Activated CD4-positive, alpha-beta T cell treated with anti-CD3 and anti-CD28 coated beads, Interleukin-2, amount 10 ng/mL, durations not matched to agents 24 days and 14 days (primary cell): ENCODE measurements at places on chromosomes 12 and 14. TPM values are rescaled to one million over a fixed set of nuclear protein-coding genes. Genes with fewer than 3 reads are reported as not detected.

- H3K4me1 ChIP-seq: peaks cover 5% of the 10 kb centered on the region
- H3K4me3 ChIP-seq: no peak overlapping the region
- no peak overlapping the region for H3K27ac ChIP-seq
These were observed 77.2 kb upstream of the DCD start for GRCh38 chr12:54725233-54725843.

AQP2 gene
- not detected in 2 replicates for total RNA-seq

DNA sequence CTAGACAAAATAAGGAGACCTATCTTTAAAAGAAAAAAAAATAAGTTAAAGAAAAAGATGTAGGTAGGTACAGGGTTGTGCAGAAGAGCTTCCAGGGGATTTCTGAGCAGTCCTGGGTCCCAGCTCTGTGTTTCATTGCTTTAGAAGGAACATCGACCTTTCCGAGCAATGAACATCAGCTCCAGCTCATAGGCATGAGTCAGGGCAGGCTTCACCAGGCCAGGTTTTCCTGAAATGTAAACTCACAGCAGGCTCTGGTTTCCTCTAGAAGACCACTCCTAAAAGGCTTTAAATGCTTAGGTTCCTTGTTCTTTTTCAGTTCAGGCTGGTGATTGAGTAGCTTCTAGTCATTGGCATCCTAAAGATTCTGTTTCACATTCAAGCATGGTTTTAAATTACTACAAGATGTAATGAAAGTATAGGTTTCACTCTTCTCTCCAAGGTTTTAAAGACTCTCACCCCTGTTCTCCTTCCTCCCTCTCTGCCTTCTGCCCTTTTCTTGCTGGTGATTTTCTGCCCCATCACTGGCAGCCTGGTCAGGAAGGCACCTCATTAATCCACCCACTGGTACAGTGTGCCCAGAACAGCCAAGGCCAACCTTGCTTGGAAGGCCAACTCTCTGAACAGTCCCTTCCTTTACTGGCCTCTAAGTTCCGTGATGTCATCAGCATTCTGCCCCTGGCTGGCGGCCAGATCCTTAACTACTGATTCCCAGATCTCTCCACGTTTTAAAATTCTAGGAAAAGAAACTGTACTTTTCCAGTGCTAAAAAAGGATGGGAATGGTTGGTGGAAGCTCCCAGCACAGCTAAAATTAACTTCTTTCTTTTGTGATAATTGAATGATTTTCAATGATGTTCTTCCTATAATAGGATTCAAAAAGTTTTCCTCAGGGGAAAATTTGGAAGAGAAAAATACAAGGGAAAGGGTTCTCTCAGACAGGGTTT, 109.4 kb upstream of the HIF1A start:
- H3K36me3 ChIP-seq: peaks cover 12% of the 10 kb centered on the region
- H3K27ac ChIP-seq: no peak overlapping the region
- no peak overlapping the region for H3K4me3 ChIP-seq
- H3K4me1 ChIP-seq: peaks cover 38% of the 10 kb centered on the region

AICDA gene
- total RNA-seq: not detected in 2 replicates

GRCh38 chr14:37131205-37131604, 41.2 kb downstream of the SLC25A21 start:
- no peak overlapping the region for H3K27ac ChIP-seq
- H3K27me3 ChIP-seq: no peaks in the 10 kb centered on the region
- no peak for DNase-seq
- H3K4me1 ChIP-seq: no peaks in the 10 kb centered on the region

DNA sequence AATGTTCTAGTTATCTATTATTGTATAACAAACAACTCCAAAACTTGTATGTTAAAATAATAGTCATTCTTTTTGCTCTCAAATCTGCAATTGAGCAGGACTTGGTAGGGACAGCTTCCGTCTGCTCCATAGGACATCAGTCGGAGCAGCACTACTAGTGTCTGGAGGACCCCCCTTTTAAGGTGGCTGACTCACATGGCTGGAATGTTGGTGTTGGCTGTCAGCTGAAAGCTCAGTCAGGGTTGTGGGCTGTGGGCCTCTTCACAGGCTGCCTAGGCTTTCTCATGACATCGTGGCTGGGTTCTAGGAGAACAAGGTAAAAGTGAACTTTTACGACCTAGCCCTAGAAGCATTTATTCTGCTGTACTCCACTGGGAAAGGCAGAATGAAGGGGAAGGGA, 160.6 kb downstream of the ANO4 start:
- H3K36me3 ChIP-seq: no peaks in the 10 kb centered on the region
- DNase-seq: no peak
- no peak overlapping the region for H3K4me3 ChIP-seq
- no peaks in the 10 kb centered on the region for H3K27me3 ChIP-seq
- H3K27ac ChIP-seq: no peak overlapping the region

CLEC1A gene
- total RNA-seq: not detected in 2 replicates

GRCh38 chr12:6919588-6919987, 5.2 kb downstream of the ENO2 start:
- H3K4me3 ChIP-seq: no peak overlapping the region
- peaks cover 65% of the 10 kb centered on the region for H3K36me3 ChIP-seq
- peak overlapping the region; percentile 62 for H3K27ac ChIP-seq
- no peak for DNase-seq

DNA sequence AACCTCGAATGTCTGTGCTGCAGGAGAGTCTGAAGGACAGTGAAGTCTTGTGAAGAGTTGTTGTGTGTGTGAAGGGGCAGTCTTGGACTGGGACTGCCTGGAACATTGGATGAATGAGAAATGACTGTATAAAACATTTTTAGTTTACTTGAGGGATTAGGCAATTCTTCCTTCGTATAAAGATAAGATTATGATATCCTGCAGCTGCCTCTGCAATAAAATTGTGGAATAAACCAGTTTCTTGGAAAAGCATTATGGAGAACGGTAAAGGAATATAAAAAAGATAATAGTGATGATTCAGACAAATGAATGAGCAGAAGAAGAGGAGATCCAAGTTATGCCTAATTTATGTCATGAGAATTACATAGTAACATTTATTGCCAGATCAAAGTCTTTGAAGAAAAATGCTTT, 30.9 kb upstream of the LUM start:
- H3K36me3 ChIP-seq: no peaks in the 10 kb centered on the region
- DNase-seq: no peak
- no peaks in the 10 kb centered on the region for H3K4me1 ChIP-seq

DNA sequence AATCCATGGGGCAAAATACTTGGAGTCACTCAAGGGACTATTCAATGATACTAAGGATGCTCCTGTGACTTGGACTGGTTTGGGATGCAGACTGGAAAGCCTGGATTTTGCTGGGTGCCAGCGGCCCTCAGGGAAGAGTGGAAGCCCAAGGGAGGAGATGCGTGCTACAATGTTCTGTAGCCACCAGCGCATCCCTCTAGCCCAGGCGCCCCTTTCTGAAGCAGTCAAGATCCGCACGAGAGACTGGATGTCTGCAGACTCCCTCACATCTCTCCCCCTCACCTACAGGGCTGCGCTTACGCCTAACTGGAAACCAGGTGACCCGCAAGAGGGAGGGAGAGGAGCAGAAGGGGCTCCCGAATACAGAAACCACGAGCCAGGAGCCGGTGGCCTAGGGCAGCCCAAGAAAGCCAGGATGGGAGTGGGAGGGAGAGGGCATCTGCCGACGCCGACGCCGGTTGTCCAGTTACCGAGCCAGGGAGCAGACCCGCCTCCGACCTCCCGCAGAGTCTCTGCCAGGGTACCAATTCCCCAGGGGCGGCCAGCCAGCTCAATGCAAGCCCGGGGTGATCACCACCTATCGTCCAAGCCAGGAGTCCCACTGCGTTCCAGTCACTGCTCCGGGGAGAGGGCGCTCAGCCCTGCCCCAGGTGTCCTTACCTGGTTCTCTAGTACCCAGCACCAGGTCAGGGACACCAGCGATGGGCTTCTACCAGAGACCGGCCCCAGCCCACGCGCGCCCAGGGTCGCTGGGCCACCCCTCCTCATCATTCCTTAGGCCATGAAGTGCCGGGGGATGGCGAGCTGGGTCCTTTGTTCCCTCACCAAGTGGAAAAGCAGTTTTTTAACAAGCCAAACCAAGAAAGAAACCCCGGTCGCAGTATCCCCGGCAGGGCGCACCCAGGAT, 1.2 kb downstream of the NTN4 start:
- peak overlapping the region; percentile 69 for H3K4me3 ChIP-seq
- H3K27me3 ChIP-seq: peaks cover 74% of the 10 kb centered on the region
- no peak overlapping the region for H3K27ac ChIP-seq
- no peaks in the 10 kb centered on the region for H3K36me3 ChIP-seq
- no peak for DNase-seq
- H3K4me1 ChIP-seq: peaks cover 10% of the 10 kb centered on the region

DNA sequence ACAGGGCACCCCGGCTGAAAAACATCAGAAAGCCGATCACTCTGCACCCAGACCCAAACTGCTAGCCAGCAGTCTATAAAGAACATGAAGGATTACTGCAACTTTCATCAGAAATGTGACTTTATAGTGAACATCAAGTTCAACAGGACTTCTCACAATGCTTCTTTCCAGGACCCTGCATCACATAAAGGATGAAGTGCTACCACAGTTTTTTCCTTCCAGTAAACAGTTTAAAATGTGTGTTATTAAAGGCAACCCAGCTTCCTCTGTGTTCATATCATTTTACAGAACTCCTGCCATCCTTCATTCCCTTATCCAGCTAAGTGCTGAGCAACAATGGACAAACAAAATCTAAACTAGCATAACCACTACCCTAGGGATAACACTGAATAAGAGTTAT, 280.3 kb upstream of the DIO2 start:
- H3K36me3 ChIP-seq: no peaks in the 10 kb centered on the region
- H3K4me1 ChIP-seq: peaks cover 3% of the 10 kb centered on the region
- H3K4me3 ChIP-seq: no peak overlapping the region
- DNase-seq: no peak
- H3K27me3 ChIP-seq: no peaks in the 10 kb centered on the region

- DNase-seq: peak; percentile 76
- peaks cover 70% of the 10 kb centered on the region for H3K4me1 ChIP-seq
- no peaks in the 10 kb centered on the region for H3K27me3 ChIP-seq
These were observed 4.2 kb upstream of the BAZ2A start for GRCh38 chr12:56634242-56634836.

DNA sequence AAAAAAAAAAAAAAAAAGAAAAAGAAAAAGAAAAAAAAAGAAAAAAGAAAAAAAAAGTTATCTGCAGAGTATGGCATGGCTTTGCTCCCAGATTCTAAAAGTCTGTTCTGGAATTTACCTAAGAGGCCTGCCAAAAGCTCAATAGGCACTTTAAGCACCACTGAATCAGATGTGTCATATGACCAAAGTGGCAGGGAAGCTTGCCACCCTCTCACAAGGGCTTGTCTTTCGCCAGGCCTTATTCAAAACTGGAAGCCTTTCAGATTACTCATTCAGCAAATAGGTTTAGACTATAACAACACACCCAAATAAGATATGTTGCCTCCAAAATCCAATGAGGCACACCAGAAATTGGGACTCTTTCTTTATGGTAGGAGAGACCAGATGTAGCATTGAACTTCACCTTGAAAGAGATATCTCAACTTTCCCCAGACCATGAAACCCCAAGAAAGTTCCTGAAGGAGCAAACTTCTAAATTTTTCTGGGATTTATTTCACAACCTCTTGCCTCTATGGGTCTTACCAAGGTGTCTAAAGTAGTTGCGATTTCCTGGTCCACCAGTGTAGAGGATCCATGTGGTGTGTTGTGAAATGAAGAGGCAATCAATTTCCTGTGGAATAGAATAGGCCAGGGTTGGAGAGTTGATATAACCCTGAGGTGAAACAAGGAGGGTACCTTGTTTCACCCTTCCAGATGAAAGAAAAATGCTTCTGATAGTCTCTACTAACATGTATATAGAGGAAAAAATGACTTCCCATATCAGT, 218.8 kb downstream of the DAD1 start:
- no peaks in the 10 kb centered on the region for H3K4me1 ChIP-seq
- no peak for DNase-seq
- no peak overlapping the region for H3K4me3 ChIP-seq
- H3K27ac ChIP-seq: no peak overlapping the region
- H3K36me3 ChIP-seq: no peaks in the 10 kb centered on the region
- H3K27me3 ChIP-seq: no peaks in the 10 kb centered on the region
